ENCODE measurements at places on chromosomes 5 and 9.

DNA sequence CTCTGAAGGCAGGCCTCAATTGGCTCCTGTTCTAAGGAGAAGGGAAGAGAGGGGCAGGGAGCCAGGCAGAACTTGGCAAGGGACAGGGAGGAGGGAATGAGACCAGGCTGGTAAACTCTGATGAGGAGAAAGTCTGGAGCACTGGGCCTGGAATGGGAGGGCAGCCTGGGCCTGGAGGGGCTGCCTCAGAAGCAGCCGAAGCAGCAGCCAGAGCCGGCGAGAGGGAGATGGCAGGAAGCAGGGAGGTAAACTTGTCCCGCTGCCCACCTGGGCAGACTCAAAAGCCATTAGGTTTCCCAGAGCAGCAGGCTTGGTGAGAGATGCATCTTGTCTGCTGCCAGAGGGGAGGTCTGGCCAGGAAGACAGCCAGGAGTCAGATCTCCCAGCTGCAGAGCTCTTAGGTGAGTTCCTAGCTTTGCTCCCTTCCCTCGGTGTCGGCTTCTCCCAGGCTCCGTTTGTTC is 37.0 kb upstream of the CRB2 start:
- no peak for DNase-seq

- no peak for DNase-seq
Observed at GRCh38 chr5:107555425-107556090, 115.2 kb downstream of the EFNA5 start.

- DNase-seq: no peak
Observed at GRCh38 chr9:437574-438001, 222.9 kb downstream of the DOCK8 start.

DNA sequence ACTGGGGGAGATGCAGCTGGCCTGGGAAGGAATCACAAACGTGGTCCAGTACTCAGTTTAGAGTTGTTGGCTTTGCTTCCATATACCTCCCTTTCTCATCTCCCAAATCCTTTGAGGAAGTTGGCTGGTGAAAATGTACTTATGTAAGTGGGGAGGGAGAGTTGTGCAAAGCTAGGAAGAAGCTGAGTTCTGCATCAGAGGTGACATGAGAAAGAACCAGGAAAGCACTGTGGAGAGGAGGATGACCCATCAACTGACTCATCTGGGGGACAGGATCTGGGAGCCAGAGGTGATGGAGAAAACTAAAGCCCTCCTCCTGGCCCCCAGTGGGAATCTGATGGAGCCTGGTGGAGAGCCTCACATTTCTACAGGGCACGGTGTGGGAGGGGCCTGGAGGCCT is 16.2 kb downstream of the KCNMB1 start:
- DNase-seq: no peak
